ENCODE measurements at places on chromosomes 2 and 18. TPM values are rescaled to one million over a fixed set of nuclear protein-coding genes. Genes with fewer than 3 reads are reported as not detected.
A peak's percentile ranks its signal among the peaks of the same experiment; 100 is the strongest.

GRCh38 chr2:153474876-153475435 lies 3.6 kb downstream of the RPRM start:
- H3K27me3 ChIP-seq: peaks cover 42% of the 10 kb centered on the region
- no peak overlapping the region for H3K4me3 ChIP-seq
- no peaks in the 10 kb centered on the region for H3K36me3 ChIP-seq
- DNase-seq: peak; percentile 46

- H3K4me1 ChIP-seq: no peaks in the 10 kb centered on the region
- peak; percentile 32 for DNase-seq
- no peaks in the 10 kb centered on the region for H3K27me3 ChIP-seq
- no peak overlapping the region for H3K4me3 ChIP-seq
Measured at GRCh38 chr2:165877565-165878550, 75.7 kb downstream of the TTC21B start.

DNA sequence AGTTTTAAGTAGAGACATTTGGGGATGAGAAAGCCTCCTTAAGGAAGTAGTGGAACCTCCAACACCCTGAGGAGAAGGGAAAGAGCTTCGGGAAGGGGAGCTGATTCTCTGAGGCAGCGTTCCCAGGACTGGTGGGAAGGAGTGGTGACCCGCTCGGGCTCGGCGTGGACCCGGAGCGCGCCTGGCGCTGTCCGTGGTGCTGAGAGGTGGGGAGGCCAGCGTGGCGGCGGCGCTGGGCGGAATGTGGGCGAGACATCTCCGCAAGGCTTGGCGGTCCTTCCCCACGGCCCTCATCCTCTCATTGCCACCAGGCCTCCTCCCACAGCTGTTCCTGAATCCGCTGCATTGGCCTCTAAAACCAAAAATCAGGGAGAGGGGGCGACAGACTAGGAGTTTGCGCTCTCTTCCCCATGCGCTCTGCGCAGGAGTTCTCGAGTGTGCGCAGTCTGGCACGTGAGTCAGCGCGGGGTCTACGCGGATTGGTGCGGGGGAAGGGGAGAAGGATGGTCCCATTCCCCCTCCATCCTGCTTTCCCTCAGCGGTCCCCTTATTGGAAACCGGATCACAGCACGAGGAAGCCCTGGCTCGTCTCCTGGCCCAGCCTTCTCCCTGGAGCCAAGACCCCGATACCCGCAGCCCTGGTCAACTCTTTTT lies 857 bp downstream of the RESP18 start:
- no peaks in the 10 kb centered on the region for H3K36me3 ChIP-seq
- no peak overlapping the region for H3K27ac ChIP-seq
- H3K4me1 ChIP-seq: no peaks in the 10 kb centered on the region

GRCh38 chr2:108534584-108535356 lies 500 bp downstream of the LIMS1 start:
- H3K4me1 ChIP-seq: peaks cover 11% of the 10 kb centered on the region
- H3K27ac ChIP-seq: peak overlapping the region; percentile 97
- H3K36me3 ChIP-seq: no peaks in the 10 kb centered on the region
- DNase-seq: peak; percentile 69
- H3K4me3 ChIP-seq: peak overlapping the region; percentile 78
- no peaks in the 10 kb centered on the region for H3K27me3 ChIP-seq

SCG2 gene
- 0.09 TPM for total RNA-seq

B3GNT7 gene
- total RNA-seq: 0.62 TPM

- no peak overlapping the region for H3K27ac ChIP-seq
- no peaks in the 10 kb centered on the region for H3K27me3 ChIP-seq
- H3K36me3 ChIP-seq: no peaks in the 10 kb centered on the region
- H3K4me3 ChIP-seq: no peak overlapping the region
- DNase-seq: no peak
- no peaks in the 10 kb centered on the region for H3K4me1 ChIP-seq
Measured at GRCh38 chr2:19062370-19062769, 296.1 kb downstream of the OSR1 start.

CPS1 gene
- 2.1 TPM for total RNA-seq

CRYBA2 gene
- not detected for total RNA-seq

DNA sequence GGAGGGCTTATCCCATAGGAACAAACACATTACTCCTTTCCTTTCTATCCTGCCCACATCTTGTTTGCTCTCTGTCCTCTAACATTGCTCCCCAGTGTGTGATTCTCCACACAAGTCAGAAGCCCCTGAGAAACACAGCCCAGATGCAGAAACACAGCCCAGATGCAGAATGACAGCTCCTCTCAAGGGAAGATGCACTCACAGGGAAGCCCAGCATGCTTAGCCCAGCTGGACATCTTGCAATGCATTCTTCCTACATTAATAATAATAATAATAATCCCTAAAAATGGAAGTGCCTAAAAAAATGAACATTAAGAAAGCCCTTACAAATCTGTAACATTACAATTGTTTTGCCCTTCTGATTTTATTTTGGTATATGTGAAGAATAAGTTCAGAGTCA lies 172.1 kb downstream of the CBLN2 start:
- H3K27ac ChIP-seq: no peak overlapping the region
- H3K27me3 ChIP-seq: no peaks in the 10 kb centered on the region
- peak; percentile 22 for DNase-seq

DNA sequence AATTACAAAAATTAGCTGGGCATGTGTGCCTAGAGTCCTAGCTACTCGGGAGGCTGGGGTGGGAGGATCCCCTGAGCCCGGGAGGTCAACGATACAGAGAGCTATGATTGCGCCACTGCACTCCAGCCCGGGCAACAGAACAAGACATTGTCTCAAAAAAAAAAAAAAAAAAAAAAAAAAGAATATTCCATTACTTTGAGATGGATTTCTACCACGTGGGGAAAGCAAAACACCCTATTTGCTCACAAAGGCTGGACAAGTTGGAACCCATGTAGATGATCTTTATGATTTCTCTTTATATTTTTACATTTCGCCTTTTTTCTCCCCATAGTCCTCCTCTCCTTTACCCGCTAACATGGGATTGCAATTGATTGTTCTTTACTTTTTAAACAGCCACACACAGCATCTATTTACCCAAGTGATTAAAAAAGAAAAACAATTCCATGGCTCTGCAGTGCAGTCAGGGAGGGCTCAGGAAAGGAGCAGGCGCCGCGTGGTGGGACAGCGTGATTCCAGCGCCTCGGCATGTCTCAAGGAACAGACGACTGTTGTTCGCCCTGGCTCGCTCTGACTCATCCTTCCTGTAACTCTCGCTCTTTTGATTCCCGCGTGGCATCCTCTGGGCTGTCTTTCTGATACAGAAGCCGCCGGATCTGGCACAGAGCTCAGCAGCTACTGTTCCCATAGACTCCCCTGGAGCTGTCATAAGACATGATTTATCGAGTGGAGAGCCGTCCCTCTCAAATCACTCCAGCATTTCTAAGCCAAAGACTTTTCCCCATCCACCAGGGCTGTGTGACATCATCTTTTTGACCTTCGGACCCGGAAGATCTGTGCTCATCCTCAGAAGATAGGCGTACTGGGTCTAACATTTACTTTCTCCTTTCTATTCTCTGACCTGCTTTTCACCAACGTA lies 230.4 kb upstream of the AGAP1 start:
- peak; percentile 94 for DNase-seq
- peaks cover 15% of the 10 kb centered on the region for H3K4me1 ChIP-seq
- peaks cover 4% of the 10 kb centered on the region for H3K27me3 ChIP-seq
- H3K36me3 ChIP-seq: no peaks in the 10 kb centered on the region
- no peak overlapping the region for H3K4me3 ChIP-seq
- peak overlapping the region; percentile 71 for H3K27ac ChIP-seq

DNA sequence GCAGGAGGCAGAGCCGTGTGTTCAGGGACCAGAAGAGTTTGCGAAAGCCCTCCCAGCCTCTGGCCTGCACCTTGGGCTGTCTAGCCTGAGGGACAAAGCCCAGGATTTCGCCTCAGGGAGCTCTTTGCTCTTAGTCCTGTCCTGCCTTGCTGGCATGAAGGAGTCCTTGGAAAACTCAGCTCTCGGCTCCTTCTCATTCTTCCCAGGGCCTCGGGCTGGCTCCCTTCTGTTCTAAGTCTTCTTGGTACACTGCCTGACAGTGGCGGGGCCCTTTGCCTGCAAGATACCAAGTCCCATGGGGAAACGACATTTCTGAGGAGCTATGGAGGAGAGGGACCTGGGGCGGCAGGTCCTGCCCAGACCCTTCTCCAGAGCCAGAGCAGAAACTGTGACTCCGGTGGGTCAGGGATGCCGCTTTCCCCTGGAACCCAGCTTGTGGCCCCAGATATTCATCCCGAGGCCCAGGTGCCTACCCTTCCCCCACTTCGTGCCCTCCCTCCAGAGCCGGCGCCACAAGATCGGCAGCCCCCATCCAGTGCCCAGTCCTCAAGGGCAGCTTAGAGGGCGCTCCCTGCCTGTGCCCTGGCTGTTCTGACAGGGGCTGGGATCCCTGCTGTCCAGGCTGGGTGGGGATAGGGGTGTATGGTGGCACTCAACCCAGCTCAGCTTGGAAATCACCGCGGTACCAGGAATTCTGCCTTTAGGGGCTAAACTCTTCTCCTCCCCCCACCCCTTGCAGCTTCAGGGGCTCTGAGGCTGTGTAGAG lies 5.5 kb upstream of the CYP26B1 start:
- no peak overlapping the region for H3K27ac ChIP-seq
- H3K27me3 ChIP-seq: peaks cover 45% of the 10 kb centered on the region
- DNase-seq: no peak
- H3K36me3 ChIP-seq: no peaks in the 10 kb centered on the region

CYTIP gene
- 0.84 TPM for total RNA-seq

PID1 gene
- 27.4 TPM for total RNA-seq

DNA sequence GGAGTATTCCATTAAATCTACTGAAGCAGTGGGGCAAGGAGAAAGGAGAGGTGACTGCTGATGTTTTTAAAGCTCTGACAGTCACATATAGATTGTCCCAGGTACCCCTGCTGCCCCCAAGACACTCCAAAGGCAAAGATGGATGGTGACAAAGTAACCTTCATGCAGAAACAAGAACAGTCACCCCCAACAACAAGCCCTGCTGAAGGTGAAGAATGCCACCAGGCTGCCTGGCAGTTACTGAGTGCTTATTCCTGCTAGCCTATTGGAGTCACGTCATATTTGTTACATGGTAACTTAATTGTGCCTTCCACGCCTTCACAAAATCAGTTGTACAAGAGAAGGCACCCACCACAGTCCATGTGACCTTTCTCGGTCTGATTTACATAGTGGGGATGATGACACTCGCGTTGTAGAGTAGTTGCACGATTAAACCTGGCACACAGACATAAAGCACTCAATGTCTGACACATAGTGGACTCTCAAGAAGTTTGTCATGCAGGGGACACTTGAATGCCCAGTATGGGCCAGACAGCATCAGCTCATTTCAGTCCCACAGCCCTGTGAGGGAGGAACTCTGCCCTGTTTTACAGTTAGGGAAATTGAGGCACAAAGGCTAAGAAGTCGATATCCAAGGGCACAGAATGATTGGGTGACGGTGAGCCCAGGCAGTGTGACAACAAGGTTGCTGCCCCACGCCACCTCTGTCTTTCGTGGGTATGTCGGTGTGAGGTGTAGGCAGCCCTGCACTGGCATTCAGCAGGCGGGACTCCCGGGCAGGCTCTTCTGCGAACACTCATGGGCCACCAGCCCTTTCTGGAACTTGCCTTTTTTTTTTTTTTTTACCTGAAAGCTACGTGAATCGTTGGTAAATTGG lies 62.7 kb downstream of the ZCCHC2 start:
- no peak for DNase-seq
- no peaks in the 10 kb centered on the region for H3K36me3 ChIP-seq
- H3K4me3 ChIP-seq: no peak overlapping the region
- no peaks in the 10 kb centered on the region for H3K27me3 ChIP-seq
- H3K4me1 ChIP-seq: peaks cover 7% of the 10 kb centered on the region

PLB1 gene
- 1.6 TPM for total RNA-seq

USP34 gene
- total RNA-seq: 79.5 TPM

- peaks cover 31% of the 10 kb centered on the region for H3K36me3 ChIP-seq
- H3K4me3 ChIP-seq: no peak overlapping the region
- no peak for DNase-seq
- no peaks in the 10 kb centered on the region for H3K27me3 ChIP-seq
Measured at GRCh38 chr18:76405681-76406356, 89.2 kb downstream of the ZNF516 start.

GKN1 gene
- 0.09 TPM for total RNA-seq

ZNG1B gene
- 35.2 TPM for total RNA-seq

MAP3K19 gene
- total RNA-seq: not detected

GRCh38 chr2:80687524-80687923 lies 383.0 kb upstream of the LRRTM1 start:
- no peak overlapping the region for H3K27ac ChIP-seq
- no peaks in the 10 kb centered on the region for H3K27me3 ChIP-seq
- H3K36me3 ChIP-seq: no peaks in the 10 kb centered on the region

DNA sequence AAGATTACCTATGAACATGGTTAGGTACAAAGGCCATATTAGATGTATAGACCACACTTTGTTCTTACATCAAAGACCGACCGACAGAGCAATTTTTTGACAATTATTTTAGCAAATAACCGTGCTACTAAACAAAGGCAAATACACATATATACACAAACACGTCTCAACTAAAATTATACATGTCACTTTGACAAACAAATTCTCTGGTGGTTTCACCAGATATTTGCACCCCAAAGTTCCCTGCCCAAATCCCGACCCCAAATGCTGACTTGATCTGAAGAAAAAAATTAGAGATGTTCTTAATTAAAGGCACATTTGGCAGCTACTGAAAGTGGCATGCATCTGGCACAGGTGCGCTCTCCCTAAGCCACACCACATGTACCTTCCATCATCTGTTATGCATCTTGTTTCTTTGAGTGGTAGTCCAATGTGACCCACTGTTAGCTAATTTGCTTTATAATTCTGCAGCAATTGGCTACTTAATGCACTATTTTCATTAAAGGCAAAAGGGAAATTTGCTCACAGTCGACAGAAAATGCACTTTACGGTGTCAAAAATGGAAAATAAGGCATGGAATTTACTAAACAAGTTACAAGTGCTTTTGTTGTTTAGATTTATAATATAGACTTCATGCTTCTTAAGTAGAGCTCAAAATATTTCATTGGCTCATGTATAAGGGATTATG lies 92.1 kb downstream of the ARHGEF33 start:
- H3K4me1 ChIP-seq: no peaks in the 10 kb centered on the region
- H3K27me3 ChIP-seq: no peaks in the 10 kb centered on the region
- H3K36me3 ChIP-seq: peaks cover 20% of the 10 kb centered on the region
- DNase-seq: no peak
- no peak overlapping the region for H3K27ac ChIP-seq

- H3K27ac ChIP-seq: no peak overlapping the region
- H3K4me3 ChIP-seq: no peak overlapping the region
- peaks cover 24% of the 10 kb centered on the region for H3K4me1 ChIP-seq
- H3K36me3 ChIP-seq: no peaks in the 10 kb centered on the region
- DNase-seq: no peak
Measured at GRCh38 chr2:43095533-43096295, 130.7 kb downstream of the ZFP36L2 start.

DNA sequence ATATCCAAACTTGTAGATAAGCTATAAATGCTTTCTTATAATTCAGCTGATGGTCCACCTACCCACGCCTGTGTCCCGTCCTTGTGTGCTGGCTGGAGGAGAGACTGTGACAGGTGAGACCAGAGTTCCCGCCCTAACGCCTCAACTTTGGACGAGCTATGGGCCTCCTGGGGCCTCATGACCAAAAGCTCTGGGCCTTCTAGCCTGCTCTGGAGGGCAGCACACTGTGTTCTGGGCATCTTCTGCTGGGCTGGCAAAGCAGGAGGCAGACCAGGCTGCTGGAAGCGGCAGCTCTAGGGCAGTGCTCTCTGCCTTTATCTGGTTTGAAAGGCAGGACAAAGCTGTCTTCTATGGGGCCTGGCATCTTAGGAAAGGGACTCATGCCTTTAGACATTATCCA lies 26.0 kb upstream of the PAX8 start:
- H3K4me1 ChIP-seq: peaks cover 12% of the 10 kb centered on the region
- no peak overlapping the region for H3K4me3 ChIP-seq
- no peaks in the 10 kb centered on the region for H3K36me3 ChIP-seq
- no peak overlapping the region for H3K27ac ChIP-seq
- peaks cover 4% of the 10 kb centered on the region for H3K27me3 ChIP-seq
- DNase-seq: no peak

Measured in muscle of leg (tissue), 16 donors.